Naive thymus-derived CD8-positive, alpha-beta T cell (primary cell): ENCODE measurements at places on chromosomes 2 and 18. TPM values are rescaled to one million over a fixed set of nuclear protein-coding genes. Genes with fewer than 3 reads are reported as not detected.

DNA sequence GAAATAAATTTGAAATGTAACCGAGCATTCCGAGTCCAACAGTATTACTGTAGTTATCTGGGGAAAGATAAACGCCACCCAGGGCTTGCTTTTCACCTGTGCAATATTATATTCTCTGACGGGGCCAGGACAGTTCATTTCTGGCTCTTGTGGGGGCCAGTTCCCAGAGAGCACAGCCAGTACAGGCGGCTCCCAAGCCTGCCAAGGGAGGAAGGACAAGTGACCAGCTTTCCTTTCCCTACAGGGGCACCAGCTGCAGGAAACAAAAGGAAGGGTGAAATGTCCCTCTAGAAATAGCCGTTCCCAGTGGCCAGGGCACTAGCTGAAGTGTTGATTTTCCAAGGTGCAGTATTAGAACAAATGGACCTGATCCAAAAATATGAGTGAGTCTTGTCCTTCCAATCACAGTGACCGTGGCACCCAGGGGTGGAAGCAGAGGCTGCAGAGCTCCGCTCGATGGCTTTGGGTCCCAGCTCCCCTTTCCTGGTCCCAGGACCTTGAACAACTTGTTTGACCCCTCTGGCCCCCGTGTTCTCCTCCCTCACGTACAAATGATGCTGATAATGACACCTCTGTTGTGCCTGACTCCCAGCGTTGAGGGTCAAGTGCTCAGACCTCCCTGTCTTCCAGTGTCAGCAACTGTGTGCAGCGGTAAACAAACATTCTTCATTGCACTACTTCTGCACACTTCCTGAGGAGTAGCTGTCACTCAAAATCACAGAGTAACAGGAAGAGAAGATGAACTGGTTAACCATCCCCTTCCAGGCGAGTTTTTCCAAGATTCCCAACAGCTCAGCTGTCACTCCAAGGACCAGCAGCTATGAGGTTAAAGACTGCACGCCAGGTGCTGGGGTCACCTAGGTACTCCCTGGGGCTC is 40.9 kb downstream of the GYPC start:
- no peak for DNase-seq

- DNase-seq, result no peak
Observed at GRCh38 chr2:10481666-10482157, 33.6 kb upstream of the ODC1 start.

- no peak for DNase-seq
Observed at GRCh38 chr2:156574112-156574511, 137.9 kb downstream of the GPD2 start.

STPG4 gene
- 1.0 TPM for total RNA-seq

CBLN2 gene
- not detected for total RNA-seq

SERPINB12 gene
- not detected for total RNA-seq

GNLY gene
- total RNA-seq, result 5.3 TPM

DNA sequence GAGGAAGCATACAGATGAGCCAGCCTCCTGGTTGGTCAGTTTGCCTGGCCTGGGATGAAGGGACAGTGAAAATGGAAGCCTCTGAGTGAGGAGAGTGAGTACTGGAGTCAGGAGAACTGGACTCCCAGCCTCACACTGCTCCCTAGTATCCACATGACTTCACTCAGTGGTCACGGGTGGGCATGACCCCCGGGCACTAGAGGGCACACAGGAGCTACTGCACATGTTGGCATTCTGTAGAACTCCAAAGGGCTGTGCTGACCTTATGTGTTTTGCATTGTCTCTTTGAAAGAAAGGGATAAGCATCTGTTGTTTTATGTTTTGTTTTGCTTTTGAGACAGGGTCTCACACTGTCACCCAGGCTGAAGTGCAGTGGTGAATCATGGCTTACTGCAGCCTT is 23.7 kb downstream of the NCAPH start:
- DNase-seq, result peak; percentile 50

TFCP2L1 gene
- total RNA-seq, result not detected

LRATD1 gene
- total RNA-seq, result not detected

GRCh38 chr2:88697370-88698026 is 6.0 kb downstream of the RPIA start:
- DNase-seq, result no peak

DNA sequence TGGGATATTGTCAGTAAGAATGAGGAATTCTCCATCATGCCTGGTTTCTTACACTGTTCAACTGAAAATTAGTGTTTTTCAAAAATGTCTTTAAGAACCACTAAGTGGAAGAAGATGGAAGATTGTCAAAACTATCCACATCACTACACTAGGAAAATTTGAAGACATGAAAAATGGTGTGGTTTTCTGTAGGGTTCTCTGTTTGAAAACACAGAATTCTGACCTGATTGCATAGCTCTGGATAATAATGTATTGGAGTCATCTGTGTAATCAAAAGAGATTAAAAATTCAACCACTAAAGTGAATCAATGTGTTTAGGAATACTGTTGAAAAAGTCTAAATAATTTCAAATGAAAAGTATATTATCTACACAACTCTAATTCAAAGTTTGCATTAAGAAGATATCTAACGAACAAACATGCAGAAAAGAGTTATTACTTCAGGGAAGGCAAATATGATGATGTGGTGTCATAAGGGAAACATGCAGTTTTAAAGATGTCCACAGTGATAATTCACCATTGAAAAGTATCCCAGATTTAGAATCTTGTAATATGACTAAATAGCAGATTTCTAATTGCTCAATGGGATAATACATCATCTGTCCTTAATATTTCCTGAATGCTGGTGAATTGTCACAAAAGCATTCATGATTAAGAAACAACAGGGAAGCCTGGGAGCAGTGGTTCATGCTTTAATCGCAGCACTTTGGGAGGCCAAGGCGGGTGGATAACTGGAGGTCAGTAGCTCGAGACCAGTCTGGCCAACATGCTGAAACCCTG is 116.9 kb downstream of the ERBB4 start:
- DNase-seq, result no peak

GRCh38 chr2:100744589-100744988 is 75.3 kb upstream of the NPAS2 start:
- DNase-seq, result no peak

DNA sequence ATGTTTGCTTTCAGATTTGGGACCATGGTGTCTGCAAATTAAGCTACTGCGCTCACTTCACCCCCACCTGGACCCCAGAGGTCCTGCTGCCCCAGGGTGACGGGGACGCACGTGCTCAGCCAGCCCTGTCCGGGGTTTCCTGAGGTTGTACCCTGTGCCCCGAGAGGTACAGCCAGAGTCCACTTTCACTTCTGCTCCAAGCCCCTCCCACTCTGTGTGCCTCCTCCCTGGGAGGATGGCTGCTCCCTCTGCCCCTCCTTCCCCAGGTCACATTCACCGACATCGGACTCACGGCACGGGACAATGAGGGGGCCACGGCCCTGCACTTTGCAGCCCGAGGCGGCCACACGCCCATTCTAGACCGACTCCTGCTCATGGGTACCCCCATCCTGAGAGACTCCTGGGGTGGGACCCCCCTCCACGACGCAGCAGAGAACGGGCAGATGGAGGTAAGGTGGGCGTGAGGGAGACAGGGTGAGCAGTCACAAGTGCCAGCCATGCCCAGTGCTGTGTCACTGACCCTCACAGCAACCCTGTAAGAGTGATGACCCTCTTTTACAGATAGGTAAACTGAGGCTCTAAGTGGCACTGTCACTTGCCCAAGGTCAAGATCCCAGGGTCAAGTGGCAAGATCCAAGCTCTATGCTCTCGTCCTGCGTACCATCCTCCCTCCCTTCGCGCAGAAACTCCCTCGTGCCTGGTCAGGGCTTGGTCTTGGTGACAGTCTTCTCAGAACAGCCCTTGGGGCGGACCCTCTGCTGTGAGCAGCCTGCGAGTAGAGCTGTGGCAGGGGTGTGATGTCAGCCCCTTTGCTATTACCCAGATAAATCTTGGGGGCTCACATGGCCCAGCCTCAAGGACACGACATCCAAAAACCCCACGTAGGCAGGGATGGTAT is 7.6 kb downstream of the ESPNL start:
- no peak for DNase-seq

C2orf15 gene
- total RNA-seq, result 3.9 TPM

- no peak for DNase-seq
Observed at GRCh38 chr18:58004317-58004716, 39.7 kb upstream of the NEDD4L start.

- DNase-seq, result no peak
Observed at GRCh38 chr2:39368846-39369245, 68.2 kb downstream of the MAP4K3 start.

CRYGC gene
- total RNA-seq, result not detected

DNA sequence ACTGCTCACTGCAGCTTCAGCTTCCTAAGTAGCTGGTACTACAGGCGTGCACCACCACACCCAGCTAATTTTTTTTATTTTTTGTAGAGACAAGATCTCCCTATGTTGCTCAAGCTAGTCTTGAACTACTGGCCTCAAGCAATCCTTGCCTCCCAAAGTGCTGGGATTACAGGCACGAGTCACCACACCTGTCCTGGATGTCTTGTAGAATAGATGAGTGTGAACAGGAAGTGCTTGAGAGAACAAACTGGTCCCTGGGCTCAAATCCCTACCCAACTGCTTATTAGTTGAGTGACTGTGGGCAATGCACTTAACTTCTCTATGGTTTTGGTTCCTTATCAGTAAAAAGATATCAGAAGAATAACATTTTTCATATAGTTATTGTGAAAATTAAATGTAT is 34.2 kb downstream of the PKDCC start:
- no peak for DNase-seq

RAB6C gene
- not detected for total RNA-seq

DNA sequence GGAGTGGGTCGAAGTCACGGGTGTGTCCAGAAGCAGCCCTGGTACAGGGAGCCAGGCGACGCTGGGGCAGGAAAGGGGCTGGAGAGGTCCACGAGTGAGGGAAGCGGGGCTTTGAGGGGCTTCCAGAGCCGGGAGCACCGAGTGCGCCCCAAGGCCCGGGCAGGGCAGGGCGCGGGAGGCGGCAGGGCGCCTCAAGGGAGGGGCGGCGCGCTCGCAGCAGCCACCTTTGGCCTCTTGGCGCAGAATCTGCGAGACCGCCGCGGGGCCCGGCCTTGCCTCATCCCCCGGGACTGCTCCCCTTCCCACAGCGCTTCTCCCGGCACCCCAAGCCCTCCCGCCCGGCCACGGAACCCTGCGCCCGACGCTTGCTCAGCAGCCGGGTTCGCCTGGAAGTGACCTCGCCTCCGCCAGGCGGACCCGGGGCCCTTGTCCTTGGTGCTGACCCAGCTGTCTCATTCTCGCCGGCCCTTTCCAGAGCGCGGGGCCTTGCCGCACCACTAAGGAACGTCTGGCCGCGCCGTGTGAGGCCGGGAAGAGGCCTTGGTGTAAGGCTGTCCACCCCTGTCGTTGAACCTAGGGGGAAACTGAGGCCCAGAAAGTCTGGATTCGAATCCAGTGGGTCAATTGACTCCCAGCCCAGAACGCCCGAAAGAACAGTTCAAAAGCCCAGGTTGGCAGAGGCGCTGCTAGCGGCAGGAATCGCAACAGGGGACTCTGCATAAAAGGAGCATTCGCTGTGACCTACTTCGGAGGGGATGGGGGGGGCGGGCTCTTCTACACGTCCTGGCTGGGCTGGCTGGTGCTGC is 584 bp upstream of the DNER start:
- peak; percentile 19 for DNase-seq

DNA sequence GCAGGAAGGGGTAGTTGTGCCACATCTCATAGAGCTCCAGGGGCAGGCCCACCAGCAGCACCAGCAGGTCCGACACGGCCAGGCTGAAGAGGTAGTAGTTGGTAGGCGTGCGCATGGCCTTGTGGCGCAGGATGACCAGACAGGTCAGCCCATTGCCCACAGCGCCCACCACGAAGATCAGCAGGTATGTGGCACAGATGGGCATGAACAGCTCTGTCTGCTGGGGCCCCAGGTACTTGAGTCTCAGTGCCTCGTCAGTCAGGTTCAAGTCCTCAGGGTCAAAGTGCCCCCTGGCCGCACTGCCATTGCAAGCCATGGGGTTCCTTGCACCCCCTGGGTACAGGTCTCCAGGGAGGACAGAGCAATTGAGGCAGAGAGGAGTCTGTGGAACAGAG is 1.6 kb downstream of the NMUR1 start:
- no peak for DNase-seq

- no peak for DNase-seq
Observed at GRCh38 chr18:11271954-11272353, 122.6 kb upstream of the PIEZO2 start.

DNA sequence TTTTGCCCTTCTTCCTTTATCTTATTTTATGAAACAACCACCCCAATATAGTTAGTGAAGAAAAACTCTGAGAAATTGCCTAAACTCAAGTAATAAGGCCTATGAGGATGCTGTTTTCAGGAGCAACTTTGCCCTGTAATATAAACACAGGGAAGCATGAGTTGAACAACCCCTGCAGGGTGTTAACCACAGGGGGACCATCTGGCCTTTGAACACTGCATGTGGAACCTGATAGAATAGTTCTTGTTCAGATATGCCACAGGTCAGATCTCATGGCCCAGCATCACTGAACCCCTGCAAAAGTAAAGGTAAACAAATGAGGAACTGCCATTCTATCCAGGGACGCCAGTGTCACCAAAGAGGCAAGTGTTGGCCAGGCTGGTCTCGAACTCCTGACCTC is 82.6 kb downstream of the MAPK4 start:
- DNase-seq, result no peak

PDE1A gene
- total RNA-seq, result not detected

DNAH6 gene
- total RNA-seq, result 1.5 TPM

TET3 gene
- total RNA-seq, result 30.5 TPM

GRCh38 chr2:192010073-192010472 is 163.2 kb upstream of the CAVIN2 start:
- no peak for DNase-seq

DNA sequence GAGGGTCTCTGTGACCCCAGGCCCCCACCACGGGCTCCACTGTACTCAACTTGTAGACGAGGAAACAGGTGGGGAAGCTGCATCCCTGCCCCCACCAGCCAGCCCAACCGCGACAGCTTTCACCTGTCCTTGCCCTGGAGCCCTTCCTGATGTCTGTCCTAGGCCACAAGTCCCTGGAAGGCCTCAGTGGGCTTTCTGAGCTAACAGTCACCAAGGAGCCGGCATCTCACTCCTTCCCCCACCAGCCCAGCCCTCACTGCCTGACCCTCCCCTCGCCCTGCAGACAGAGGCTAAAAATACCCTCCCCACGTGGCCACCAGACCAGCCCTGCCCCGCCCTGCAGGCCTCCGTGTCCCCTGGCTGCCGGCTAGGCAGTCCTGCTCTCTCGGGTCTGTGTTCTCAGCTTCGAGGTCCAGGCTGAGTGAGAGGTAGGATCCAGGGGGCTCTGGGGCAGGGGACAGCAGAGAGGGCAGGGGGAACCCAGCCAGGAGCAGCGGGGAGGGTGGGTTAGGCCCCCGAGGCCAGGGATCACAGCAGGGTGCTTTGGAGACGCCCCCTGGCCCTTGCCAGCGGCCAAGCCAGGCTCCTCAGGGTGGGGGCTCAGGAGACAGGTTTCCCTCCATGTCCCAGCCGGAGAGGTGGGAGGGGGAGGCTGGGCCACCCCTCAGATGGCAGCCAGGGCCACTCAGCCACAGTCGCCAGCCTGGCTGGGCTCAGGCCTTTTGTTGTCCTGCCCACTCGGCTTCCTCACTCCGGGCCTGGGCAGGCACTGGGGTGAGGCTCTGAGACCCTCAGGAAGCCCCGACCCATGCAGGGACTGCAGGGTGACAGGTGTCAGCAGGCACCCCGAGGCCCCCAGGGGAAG is at the start of gene KLHL30:
Gene KLHL30, plus strand, starts transcription at position 338 of the 865 bp plus-strand sequence. CDS start 2,087 bp downstream, outside the sequence.
- no peak for DNase-seq
